ENCODE measurements at places on chromosomes 1 and 21.

DNA sequence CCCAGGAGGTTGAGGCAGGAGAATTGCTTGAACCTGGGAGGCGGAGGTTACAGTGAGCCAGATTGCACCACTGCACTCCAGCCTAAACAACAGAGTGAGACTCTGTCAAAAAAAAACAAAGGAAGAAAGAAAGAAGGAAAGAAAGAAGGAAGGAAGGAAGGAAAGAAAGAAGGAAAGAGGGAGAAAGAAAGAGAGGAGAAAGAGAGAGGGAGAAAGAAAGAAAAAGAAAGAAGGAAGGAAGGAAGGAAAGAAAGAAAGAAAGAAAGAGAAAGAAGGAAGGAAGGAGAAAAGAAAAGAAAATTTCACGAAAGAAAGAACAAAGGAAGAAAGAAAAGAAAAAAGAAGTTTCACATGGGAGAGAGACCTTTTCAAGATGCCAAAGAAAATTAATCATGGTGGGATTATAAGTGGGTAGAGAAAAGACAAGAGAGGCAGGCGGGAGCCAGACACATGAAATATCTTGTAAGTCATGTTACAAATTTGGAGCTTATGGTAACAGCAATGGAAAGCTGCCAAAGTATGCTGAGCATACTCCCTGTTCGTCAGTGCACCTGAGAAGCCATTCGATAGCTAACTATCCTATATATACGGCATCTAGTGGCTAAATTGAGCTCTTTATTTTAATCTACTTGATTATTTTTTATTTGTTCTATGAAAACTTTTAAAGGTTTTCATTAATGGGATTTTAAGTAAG is 41.3 kb upstream of the TNFSF4 start:
- no peak for DNase-seq

DNA sequence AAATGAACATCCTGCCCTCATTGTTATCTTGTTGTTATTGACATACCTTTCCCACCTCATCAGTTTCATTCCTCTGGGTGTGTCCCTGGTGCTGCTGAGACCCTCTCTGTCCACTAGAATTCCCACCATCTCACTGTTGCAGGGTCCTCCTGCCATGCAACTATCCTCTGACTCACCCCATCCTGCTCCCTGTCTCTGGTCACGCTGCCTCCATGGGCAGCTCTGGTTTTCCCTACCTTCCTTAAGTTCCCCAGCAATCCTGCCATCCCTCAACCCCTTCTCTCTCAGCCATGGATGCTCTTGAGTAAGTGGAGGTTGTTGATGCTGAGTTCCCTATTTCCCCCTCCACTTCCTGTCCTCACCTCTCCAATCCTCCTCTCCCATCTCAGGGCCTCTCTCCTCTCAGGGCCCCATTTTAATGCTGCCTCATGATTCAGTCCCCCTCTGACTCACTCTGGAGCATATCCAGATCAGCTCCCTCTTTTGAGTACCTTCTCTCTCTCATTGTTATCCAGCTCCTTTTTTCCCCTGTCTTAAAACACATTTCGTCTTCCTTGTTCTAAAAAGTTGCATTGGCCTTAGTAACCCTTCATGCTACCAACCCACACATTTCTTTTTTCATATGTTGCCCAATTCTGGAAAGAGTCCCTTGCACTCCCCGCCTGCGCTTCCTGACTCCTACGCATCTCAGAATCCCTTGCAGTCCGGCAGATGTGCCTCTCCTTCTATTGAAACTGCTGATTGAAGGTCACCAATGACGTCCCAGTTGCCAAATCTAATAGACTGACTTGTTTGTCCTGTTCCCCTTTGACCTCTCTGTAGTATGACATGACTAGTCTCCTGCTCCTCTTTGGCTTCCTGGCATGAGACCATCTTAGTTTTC is 92.0 kb downstream of the CNIH3 start:
- no peak for DNase-seq

DNA sequence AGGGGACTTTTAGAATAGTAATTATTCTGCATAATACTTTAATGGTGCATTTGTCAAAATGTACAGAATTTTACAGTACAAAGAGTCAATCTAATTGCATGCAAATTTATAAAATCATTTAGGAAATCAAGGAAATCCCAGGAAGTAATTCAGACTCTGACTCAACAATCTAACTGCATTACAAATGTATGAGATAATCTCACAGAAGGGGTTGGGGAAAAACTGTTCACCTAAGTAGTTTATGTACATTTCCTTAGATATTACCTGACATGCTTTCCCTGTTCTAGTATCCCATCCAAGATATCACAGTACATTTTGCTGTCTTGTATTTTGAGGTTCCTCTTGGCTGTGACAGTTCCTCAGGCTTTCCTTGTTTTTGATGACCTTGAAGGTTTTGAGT is 4.7 kb downstream of the CRB1 start:
- no peak for DNase-seq

GRCh38 chr1:231934797-231935196 is 308.2 kb downstream of the DISC1 start:
- DNase-seq: no peak

DNA sequence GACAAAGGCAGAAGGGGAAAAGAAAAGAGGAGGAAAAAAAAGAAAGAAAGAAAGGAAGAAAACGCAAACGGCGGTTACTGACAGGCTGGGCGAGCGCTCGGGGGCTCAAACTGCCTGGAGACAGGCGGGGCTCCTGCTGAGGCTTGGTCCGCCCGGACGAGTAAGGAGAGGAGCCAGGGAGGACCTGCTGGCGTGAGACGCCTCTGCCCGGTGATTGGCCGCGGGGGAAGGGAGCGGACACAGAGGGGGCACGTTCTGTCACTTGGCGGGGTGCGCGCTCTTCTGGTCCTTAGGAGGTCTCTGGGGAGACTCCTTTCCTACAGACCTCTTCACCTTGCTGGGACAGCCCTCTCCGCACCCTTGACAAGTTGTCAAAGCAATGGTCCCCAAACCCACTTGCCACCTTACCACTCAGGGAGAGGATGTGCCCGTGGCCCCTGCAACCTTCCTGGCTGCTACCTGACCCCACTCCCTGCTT is 791 bp upstream of the PIK3R3 start:
- DNase-seq: no peak

GRCh38 chr21:38277501-38278131 is 20.8 kb downstream of the KCNJ15 start:
- no peak for DNase-seq

GRCh38 chr1:154193821-154194220 is 1.9 kb upstream of the TPM3 start:
- no peak for DNase-seq

GRCh38 chr1:111719135-111719534 is 20.1 kb downstream of the INKA2 start:
- no peak for DNase-seq

- no peak for DNase-seq
Observed at GRCh38 chr1:112165375-112165774, 175.9 kb upstream of the KCND3 start.

GRCh38 chr1:24870551-24871195 is 59.4 kb downstream of the RUNX3 start:
- no peak for DNase-seq

- DNase-seq: no peak
Observed at GRCh38 chr1:44472620-44473525, 67.8 kb downstream of the RNF220 start.

DNA sequence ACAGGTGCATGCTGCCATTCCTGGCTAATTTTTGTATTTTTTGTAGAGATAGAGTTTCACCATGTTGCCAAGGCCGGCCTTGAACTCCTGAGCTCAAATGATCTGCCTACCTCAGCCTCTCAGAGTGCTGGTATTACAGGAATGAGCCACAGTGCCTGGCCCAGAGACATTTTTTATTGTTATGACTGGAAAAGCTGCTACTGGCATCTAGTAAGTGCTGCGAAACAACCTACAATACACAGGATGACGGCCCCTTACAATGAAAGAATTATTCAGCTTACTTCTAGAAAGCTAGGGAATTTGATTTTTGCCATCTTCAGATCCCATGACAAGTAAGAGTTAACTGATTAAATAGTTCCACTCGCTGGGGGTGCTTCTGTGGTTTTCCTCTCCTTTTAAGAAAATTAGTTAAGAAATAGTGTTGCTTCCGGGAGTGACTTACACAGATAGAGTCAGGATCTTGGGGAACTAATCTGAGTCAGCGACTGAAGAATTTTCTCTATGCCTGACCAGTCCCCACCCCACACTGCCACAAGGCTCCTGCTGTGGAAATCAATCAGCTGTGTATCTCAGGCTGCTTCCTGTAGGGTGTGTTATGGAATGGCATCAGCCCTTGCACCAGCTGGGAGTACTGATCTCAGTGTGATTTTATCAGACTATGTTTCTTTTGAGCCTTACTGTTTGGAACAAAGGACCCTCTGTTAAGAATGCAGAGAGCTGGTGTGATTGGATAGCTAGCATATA is 93.0 kb upstream of the BMP8A start:
- no peak for DNase-seq

DNA sequence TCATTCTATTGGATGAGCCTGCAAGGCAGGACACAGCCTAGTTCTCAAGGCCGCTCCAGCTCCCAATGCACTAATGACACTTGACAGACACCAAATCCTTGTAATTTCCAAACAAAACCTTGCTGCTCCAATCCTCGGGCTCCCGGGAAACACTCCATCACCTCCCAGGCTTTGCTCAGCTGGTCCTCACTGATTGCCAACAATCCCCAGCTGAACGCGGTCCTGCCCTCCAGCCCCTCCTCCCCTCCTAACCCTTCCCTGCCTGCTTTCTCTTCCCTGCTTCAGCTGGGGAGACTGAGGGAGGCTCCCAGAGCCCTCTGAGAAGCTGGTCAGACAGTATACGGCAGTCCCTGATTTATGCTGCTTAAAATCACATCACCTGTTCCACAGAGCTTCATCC is 114.4 kb upstream of the TNR start:
- DNase-seq: no peak

GRCh38 chr1:183598386-183598785 is 8.1 kb upstream of the NCF2 start:
- DNase-seq: no peak

DNA sequence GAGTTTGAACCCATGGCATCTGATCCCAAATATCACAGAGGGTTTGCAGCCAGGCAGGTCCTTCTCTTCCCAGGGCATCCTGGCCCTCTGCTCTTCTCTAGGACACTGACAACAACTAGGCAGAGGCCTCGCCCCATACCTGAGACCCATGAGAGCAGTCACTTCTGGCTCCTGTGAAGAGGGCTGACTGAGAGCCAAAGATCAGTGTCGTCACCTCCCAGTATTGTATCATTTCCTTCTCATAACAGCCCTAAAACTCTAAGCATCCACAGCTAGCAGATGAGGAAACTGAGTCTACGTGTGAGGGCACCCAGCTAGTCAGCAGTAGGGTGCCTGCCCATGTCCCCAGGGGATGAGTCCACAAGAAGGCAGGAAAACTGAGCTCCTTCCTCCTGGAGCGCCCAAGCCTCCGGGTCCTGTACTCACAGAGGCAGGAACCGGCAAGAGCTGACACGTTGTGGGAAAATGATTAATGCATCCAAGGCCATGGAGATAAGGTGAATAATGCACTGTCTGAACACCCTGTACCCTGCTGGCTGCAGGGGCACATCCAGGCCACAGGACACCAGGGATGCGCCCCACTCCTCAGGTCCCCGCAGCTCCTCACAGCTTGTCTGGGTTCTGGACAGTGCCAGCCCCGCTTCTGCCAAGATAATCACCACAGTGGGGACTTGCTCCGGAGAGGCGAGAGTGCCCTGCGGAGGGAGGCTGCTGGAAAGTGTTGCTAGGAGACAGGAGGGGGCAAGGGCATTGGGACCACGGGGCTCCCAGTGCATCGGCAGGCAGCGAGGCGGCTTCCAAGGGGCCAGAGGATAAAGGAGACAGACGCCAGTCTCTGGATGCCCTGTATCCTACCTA is 340.0 kb downstream of the NPHP4 start:
- DNase-seq: no peak

GRCh38 chr1:8590721-8591351 is 226.6 kb downstream of the RERE start:
- DNase-seq: no peak

GRCh38 chr1:13737398-13737797 is 37.4 kb downstream of the PRDM2 start:
- no peak for DNase-seq

DNA sequence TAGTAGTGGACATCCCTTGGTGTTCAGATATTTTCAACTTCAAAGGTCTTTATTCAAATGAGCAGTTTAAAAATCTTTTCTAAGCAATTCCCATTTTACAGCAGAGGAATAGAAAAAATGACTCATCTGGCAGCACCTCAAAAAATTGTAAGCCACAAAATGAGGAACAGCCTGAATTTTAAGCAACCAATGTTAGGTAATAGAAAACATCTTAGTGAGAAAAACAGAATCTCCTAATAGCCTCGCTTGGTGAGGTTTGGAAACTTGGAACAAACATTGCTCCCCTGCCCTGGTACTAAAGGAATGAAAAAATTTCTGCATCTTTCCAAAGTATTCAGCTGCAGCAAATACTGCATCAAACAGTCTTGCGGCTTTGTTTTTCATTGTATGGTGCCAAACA is 264.4 kb downstream of the NTNG1 start:
- DNase-seq: no peak

DNA sequence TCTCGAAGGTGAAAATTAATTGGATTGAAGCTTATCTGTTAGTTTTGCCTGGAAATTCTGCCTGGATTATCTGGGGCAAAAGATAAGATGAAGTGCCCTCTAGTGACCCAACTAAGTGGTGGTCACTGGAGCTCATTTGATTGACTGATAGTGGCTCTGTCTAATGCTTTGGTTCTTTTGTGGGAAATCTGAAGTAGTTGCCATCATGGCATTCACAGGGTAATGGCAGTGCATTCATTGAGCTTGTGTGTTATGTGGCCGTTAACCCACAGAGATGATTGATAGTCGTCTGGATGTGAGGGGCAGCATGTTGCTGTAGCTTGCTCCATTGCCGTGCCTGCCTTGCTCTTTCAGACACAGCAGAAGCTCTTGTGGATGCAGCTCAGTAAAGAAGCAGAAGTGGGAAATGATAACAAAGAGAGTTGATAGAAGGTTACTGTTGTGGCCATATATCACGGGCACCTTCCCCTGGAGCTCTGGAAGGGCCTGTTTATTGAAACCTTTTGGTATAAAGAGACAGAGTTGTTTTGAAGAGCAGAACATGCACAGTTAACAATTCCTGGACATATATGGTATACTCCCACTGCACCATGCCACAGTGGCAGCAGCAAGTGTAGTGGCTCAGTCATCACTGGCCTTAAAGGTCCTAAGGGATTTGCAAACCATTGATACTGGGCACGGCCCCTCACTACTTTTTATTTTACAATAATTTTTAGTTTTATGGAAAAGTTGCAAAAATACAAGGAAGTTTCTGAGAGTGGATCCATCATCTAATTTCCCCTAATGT is 42.0 kb downstream of the CXADR start:
- no peak for DNase-seq

GRCh38 chr1:67647814-67648358 is 37.1 kb upstream of the GADD45A start:
- DNase-seq: no peak

Data from NCI-H1048 (cell line).